ENCODE measurements at places on chromosomes 3 and 15. TPM values are rescaled to one million over a fixed set of nuclear protein-coding genes. Genes with fewer than 3 reads are reported as not detected.
A peak's percentile ranks its signal among the peaks of the same experiment; 100 is the strongest.

B3GNT5 gene
- total RNA-seq = 40.3 TPM

DNA sequence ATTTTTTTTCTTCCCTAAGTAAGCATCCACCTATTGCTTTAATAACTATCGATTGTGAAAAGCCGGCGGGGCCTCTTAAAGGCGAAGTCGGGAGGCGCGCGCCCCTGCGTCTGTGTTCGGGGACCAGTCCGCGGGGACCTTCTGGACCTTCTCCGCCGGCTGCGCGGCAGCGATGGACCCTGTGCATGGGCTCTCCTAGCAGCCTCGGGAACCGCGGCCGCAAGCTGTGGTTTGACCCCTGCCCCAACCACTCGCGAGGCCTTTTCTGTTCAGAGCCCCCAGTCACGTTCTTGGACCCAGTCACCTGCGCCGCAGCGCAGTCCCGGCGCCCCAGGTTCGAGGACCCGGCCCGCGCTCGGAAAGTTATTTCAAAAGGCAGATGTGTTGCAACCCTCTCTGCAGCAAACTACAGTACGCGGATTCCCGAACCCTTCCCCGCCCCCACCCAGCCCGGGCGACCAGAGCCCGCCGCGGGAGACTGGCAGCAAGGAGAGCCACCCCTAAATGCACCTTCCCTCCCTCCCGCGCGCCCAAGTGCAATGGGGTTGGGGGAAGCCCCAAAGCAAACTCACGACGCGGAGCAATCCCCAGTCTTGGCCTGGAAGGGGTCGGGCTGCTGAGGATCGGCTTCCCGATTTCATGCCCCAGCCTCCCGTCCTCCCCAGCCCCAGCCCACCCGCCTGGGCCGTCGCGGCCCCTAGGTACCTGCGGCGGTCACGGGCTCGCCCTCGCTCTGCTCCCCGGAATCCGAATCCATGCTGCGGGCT is 684 bp downstream of the TNFAIP8L3 start:
- DNase-seq = peak; percentile 54

DNA sequence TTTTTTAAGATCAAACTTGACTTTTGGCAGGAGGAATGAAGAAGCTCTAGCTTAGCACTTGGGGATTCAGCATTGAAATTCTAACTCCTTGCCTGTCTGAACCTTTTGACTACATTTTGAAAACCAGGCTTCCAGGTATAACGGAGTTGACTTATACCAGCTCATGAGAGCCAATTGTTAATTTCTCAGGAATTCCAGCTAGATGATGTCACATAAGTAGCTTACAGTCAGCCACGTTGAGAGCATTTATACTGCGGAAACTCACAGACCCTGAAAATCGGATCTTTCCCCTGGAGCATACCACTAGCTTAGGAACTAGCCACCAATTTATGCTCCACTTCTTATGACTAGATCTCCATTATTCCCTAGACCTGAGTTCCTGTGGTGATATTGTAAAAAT is 321.4 kb upstream of the DPH6 start:
- DNase-seq = no peak

DNA sequence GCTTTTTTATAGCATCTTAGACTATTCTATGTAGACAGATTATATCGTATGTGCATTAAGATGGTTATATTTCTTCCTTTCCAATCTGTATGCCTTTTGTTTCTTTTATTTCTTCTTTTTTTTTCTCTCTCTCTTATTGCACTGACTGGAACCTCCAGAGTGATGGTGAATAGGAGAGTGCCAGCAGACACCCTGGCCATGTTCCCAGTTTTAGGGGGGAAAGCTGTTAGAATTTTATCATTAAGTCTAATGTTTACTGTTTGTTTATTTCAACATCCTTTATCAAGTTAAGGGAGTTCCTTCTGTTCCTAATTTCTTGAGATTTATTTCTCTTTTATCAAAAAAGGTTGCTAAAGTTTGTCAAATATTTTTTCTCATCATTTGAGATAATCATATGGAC is 116.6 kb upstream of the LRTM1 start:
- DNase-seq = no peak

DNA sequence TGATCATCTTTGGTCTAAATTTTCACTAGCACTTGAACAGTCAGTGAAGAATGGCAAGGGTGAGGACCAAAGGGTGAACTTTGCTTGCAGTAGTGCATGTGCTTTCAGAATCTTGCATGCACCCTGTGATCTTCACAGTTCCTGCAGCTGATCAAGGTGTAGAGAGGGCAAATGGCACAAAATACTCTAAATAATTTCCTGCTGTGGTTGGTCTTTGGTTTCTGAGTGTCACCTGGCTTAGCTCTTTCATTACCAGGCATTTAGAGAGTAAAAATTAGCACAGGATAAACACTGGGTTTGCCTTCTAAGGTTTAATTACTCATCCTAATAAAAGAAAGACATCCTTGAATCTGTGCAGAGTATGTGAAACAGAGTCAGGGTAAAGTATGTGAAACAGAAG is 11.4 kb downstream of the TIPARP start:
- DNase-seq = no peak
